Fibroblast of villous mesenchyme (primary cell): ENCODE measurements at places on chromosomes 3 and 15.

GRCh38 chr3:113234028-113234427, 22.7 kb downstream of the BOC start:
- DNase-seq: no peak

DNA sequence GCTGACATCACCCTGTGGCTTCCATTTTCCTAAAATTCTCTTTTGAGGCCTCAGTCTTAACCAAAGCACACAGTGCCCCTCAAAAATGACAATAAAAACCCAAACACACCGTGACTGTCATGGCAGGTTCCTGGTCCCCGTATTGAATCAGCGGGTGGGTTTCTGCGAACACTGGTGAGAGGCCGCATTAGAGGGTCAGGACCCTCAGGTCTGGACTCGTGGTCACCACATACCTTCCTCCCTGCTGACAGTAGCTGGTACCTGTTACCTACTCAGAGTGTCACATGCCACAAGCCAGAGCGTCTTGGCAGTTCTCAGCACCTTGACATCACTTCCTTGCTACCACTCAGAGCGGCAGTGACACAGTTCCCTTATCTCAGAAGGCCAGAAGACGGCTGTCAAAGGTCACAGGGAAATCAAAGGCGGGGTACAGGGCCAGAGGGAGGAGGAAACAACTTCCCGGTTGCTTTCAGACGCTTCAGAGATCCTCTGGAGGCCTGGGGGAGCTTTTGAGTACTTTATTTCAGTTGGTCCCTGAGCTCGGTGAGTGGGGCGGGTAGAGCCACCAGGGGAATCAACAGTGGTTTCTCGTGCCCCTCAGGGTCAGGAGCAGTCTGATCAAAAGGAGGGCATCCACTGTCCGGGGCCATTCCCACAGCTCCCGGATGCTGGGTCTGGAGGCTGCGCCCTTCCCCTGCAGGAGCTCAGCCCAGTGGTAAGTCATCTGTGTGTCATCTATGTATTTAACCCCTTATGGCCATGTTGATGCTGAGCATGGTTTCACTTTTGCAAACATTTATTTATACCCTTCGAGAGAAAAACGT, at the start of the genes CCR5AS and CCRL2:
Gene CCR5AS (minus strand): TSS at position 279 of the 824 bp plus-strand sequence.
Gene CCRL2 (plus strand): TSS at position 472 of the 824 bp plus-strand sequence. CDS start 821 bp downstream, outside the sequence.
- peak; percentile 52 for DNase-seq

DNA sequence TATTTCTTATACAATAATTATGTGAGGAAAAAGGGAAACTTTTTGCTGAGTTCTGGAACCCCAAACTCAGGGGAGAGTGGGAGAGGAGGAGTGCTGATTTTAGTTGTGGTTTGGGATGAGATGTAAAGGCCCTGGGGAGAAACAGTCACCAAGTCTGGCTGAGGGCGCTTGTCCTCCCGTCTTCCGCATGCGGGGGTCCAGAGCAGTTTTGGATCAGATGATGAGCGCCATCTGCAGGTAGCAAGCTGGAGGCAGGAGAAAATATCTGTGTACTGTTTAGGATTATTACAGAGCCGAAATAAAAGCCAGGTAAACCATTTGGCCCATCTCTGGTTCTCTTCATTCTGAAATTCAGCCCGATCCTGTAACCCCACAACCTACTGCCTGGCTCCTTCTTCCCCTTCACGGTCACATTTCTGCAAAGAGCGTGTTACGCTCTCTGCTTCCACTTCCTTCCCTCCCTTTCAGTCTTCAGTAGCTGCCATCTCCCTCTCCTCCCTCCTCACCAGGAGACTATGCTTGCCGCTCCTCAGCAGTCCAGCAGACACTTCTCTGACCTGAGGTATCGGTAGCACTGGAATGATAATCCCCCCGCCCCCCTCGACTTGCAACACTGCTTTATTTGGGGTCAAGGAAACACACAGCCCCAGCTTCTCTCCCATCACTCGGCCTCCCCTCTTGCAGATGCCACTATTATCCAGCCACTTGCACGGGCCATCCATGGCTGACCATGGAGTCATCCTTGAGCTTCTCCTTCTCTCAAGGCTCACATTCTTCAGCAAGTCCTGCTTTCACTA, 1.4 kb upstream of the PARP14 start:
- peak; percentile 82 for DNase-seq

GRCh38 chr3:180973543-180973942, 16.0 kb downstream of the DNAJC19 start:
- no peak for DNase-seq

DNA sequence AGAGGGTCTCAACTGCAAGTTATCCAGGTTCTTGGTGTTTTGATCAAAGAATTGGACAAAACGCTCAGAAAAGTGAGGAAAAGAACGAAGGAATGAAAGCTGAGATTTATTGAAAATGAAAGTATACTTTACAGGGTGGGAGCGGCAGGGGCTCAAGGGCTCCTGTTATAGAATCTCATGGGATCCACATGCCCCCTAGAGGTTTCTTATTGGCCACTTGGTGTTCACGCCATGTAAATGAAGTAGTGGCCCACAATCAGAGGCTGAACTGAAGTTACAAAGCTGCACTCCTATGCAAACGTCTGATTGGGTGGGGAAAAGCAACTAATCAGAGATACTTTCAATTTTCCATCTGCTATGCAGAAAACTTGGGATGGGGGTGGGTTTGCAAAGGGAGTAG, 216.7 kb downstream of the PTPRG start:
- peak; percentile 22 for DNase-seq

DNA sequence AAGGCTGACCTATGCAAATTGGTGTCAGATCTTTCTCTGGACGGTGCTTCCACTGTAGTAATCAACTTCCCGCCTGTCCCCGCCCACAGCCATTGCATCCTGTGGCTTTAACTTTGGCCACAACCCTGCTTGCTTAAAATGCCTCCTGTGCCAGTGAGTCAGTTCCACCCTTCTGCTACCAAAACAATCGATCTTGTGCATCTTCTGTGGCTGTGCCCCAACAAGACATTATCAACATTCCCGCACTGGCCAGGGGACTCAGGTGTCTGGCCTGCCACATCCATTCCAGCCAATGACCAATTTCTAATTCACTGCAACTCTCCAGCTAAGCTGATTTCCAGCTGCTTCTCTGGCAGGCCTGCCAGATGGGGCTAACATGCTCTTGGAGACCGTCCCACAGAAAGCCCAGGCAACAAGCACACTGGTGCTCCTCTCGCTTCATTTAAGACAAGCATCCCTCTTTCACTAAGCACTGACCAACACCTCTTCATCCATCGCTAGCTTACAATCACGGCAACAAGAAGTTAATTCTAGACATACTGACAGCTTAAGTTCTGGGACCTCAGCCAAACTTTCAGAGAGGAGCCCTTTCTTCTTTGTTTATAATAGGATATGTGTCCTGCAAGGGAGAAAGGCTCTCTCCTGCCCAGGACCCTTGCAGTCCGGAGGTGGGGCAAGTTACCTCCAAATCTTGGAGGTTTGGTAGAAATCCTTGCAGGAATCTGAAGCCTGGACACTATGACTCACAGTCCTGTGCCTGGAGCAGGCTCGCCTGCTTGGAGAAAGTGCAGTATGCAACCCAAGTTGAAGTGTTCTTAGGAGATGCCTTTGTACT, 6.7 kb downstream of the CA12 start:
- peak; percentile 79 for DNase-seq

DNA sequence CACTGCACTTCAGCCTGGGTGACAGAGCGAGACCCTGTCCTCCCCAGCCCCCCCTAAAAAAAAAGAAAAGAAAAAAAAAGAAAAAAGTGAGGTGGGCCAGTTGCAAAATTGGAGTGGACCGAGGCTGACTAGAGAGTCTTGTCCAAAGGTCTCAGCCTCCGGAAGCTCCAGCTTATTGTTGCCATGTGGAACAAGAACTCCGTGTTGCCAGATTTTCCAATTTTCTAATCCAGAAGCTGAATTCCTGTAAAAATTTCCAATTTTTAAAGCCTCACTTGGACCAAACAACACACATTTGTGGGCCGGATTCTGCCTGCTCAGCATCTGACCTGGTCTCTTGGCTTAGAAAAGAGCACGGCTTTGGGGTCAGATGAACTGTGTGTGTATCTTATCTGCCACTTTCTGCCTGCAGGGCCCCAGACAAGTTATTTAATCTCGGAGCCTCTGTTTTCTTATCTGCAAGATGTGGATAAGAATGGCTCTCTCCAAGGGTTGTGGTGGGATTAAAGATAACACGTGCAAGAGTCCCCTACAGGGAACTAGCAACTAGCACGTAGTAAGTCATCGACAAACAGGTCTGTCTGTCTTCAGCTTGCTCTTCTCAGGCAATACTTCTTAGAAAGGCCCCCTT, 73.7 kb upstream of the TLE3 start:
- no peak for DNase-seq

DNA sequence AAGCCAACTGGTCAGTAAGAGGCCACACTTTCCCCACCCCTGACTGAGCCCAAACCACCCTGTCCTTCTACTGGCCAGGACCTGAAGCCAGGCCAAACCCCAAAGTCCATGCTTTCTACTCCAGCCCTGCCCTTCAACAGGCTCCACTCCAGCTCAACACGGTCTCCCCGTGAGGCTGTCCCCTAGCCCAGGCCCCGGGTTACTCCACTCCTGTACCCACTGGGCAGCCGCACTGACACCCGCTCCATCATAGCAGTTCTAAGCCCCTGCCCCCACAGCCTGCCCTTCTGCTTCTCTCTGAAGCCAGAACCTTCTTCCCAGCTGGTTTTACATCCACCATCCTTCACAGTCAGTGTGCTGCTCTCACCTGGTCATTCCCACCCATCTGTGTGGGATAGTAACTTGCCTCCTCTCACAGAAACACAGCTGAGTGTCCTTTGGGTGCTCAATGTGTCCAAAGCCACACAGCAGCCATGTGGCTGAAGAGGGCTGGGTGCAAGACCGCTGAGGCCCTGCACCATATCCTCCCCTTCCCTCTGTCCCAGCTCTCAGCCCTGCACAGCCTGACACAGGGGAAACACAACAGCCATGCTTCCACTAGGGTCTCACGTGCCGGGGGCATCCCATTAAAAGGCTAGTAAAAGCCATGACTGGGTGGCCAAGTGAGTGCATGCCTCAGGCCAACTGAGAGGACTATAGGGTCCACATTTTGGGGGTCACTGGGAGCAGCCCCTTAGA, 38.1 kb downstream of the TLE3 start:
- DNase-seq: no peak

DNA sequence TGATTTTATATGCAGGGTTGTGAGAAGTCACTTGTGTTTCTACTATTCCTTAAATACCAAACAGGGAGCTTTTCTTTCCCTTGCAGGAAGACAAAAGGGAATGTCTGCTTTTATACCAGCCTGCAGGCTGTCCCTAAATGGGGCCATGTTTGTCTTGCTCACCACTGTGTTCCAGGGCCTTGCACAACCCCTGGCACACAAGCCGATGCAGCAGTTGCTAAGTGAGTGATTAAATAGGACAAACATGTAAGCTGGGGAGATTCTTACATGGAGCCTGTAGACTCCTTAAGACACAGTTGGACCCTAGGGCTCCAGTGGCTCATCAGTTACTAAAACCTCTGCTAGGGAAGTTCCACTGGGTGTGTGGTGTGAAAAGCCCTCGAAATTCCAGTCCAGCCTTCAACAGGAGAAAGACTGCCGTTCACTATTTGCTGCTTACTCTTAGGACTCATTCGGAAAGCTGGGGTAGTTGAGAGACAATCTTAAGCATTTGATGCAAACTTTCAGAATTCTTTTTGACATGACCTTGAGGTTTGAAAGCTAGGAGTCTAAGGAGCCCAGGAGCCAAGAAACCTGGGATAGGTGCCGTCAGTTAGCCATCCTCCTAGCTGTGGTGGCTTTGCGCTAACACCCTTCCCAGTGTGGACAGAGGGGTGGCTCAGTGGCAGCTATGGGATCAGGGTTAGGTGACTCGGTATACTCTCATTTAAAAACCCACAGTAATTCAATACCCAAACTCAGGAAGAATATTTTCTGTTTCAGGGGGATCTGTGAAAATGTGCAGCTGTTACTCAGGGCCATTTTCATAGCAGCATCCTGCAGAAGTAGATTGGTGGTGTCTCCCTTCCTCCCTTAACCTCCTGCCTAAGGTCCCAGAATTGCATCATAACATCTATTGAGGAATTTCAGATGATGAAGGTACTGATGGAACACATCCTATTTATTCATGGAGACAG, 39.1 kb downstream of the SYNM start:
- DNase-seq: peak; percentile 75

GRCh38 chr15:101492766-101493692, 3.5 kb upstream of the PCSK6 start:
- no peak for DNase-seq

GRCh38 chr3:140276703-140277102, 341.7 kb downstream of the CLSTN2 start:
- DNase-seq: peak; percentile 28

GRCh38 chr15:58182460-58183163, 44.4 kb downstream of the AQP9 start:
- peak; percentile 50 for DNase-seq

DNA sequence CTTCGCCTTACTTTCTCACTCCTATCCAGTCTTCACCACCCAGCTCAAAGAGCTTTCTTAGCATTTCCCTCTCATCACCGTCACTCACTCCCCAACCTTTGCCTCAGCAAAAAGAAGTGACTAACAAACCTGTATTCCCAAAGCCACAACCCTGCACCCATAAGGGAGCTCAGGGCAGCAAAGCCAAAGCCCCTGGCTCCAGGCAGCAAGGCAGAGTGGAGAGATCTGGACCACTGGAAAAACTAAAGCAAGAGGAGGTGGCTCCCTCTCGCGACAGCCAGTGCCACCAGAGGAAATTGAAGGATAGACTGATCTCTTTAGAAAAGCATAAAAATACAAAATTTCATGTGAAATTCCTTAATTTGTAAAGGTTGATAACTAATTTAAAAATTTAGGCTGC, 25.1 kb upstream of the CDCP1 start:
- DNase-seq: no peak

DNA sequence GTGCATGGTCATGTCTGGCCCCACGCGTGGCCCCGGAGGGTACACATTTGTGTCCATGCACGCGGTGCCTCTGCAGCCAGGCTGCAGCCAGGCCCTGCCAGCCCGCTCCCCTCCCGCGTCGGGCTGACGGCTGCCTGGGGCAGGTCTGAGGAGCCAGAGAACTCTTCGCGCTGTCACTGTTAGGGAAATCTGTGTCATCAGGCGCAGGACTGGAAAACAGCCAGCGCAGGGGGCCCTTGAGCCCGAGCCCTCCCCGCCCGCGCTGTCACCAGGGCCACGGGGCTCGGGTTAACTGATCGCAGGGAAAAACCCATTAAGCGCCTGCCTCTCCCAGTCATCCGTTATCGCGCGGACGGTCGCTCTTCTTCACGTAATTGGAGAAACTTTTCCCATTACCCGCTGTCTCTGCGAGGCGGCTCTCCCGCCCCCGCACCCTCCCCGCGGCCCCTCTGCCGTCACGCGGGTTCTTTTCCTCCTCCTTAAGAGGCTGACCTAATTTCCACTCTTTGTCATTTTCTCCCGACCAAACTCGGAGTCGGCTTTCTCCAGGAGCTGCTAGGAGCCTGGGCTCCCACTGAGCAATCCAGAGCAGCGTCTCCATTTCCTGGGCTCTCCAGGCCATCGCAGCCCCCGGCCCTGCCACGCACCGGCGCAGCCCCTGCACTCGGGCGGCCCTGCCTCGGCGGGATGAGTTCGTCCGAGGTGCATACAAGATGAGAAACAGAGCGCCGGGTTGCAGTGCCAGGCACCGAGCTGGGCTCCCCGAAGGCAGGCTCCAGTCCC, 57.5 kb upstream of the PRR23E start:
- peak; percentile 12 for DNase-seq
